Activated CD8-positive, alpha-beta T cell treated with anti-CD3 and anti-CD28 coated beads for 36 hours (primary cell): ENCODE measurements at places on chromosomes 7 and 10. TPM values are rescaled to one million over a fixed set of nuclear protein-coding genes. Genes with fewer than 3 reads are reported as not detected.

GRCh38 chr7:114657279-114657678 is 242.7 kb downstream of the FOXP2 start:
- no peaks in the 10 kb centered on the region for H3K4me1 ChIP-seq
- H3K27ac ChIP-seq, result no peak overlapping the region
- peaks cover 1% of the 10 kb centered on the region for H3K27me3 ChIP-seq

DNA sequence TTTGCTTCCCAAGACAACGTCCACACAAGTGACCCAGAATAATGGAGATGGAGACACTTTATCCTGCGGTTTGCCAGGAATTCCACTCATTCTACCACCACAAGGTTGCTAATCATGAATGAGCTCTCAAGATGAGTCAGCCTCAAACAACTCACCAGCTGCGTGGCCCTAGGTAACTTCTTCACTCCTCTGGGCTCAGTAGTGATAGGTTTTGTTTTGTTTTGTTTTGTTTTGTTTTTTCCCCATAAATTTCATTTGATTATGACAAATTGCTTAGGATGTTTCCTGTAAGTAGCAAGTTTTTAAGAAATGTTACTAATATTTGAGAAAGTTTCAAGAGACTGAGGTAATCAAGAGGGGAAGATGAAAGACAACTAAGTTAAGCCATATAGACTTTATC is 286.8 kb downstream of the PARD3 start:
- no peak overlapping the region for H3K27ac ChIP-seq
- H3K36me3 ChIP-seq, result no peaks in the 10 kb centered on the region
- H3K4me3 ChIP-seq, result no peak overlapping the region
- no peaks in the 10 kb centered on the region for H3K4me1 ChIP-seq
- peaks cover 1% of the 10 kb centered on the region for H3K27me3 ChIP-seq

Gene DRGX
- total RNA-seq, result not detected

DNA sequence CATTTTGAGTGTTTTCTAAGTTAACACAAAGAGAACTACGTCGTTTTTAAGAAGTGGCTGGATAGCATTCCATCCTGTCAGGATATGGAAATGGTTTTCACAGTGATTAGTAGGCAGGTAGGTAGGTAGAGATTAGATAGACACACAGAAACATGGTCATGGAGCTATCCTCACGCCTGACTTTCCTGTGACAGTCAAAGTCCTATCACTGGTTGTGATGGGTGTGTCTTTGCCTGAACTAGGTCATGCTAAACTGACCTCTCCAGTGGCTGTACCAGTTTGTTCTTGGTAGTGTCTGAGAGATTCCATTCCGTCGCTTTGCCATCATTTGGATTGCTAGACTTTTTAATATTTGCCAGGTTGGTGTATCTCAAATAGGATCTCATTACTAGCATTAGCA is 28.2 kb downstream of the FKBP6 start:
- H3K4me3 ChIP-seq, result no peak overlapping the region

Gene LAMTOR4
- 116 TPM for total RNA-seq

DNA sequence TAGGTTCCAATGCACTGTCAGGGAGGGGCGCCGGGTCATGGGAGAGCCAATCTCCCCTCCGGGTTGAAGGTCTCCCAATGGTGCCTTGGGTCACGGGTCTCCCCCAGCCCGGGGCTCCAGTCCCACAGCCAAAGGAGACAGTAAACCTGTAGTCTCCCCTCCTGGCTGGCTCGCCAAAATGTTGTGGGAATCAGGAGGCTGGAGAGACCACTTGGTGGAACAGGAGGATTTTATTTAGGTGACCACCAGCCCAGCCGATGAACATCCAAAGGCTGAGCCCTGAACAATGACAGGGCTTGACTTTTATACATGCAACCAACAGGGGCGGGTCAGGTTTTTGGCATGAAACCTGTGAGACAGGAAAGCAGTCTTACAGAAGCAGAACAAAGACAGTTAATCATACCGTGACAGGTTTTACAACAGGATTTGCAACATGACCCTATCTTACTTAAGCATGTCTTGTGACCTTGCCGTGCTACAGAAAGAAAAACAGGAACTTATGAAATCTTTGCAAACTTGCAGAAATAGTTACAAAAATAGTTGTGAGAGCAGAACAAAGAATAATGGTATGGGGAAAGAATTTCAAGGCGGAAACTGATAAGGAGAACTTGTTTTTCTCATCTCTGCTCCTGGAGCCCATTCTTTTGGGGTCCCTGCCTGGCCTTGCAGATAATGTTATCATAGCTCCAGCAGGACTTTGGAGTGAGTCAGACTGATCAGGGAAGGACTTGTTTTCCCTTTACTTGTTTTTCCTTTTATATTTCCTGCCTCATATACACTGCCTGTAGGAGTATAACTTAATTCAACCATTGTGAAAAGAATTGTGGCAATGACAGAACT is 7.1 kb downstream of the ERV3-1 start:
- H3K27ac ChIP-seq, result no peak overlapping the region
- H3K4me3 ChIP-seq, result no peak overlapping the region
- peaks cover 72% of the 10 kb centered on the region for H3K36me3 ChIP-seq
